Effector CD8-positive, alpha-beta T cell (primary cell): ENCODE measurements at places on chromosomes 4 and X.

DNA sequence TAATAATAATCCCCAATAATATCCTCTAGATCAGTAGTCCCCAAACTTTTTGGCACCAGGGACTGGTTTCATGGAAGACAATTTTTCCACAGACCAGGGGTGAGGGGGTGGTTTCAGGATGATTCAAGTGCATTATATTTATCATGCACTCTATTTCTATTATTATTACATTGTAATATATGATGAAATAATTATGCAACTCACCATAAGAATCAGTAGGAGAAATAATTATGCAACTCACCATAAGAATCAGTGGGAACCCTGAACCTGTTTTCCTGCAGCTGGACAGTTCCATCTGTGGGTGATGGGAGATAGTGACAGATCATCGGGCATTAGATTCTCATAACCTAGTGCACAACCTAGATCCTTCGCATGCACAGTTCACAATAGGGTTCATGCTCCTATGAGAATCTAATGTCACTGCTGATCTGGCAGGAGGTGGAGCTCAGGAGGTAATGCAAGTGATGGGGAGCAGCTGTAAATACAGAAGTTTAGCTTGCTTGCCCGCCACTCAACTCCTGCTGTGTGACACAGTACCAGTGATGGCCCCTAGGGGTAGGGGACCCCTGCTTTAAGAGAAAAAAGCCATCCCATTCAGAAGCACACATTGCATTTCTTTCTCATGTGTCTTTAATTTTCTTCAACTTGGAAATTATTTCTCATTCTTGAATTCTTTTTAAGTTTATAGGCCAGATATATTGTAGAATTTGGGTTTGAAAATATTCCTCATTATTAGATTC is 16.0 kb upstream of the SH3RF1 start:
- no peak for DNase-seq

GRCh38 chrX:72236841-72237240 is 2.0 kb downstream of the ERCC6L start:
- DNase-seq, result no peak

DNA sequence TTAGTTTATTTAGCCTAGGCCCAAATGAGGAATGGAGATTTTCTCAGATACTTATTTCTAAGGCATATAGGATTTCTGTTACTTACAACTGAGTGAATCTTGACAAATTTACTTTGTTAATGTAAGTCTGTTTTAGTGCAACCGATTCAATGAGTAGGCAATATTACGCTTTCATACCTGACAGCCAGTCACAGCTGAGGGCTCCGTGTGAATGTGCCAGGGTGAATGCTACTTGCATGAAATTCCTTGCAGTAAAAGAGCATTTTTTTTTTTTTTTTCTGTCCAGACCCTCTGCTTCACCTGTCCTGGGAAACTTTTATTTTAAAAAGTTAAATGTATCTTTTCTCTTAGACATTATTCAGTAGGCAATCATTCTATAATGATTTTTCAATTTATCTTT is 1100.0 kb downstream of the FAT4 start:
- no peak for DNase-seq

DNA sequence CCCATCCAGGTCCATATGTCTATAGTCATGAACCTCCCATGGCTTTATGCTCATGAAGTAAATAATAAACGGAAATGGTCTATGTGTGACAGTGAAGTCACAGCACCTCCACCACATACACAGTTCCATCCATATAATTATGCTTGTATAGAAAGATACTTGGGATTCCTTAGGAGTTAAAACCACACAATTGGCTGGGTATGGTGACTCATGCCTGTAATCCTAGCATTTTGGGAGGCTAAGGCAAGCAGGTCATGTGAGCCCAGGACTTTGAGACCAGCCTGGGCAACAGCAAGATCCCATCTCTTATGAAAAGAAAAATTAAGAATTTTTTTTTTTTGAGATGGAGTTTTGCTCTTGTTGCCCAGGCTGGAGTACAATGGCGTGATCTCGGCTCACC is 55.6 kb upstream of the RBM47 start:
- DNase-seq, result no peak

GRCh38 chr4:117154251-117154650 is 68.9 kb upstream of the TRAM1L1 start:
- DNase-seq, result no peak

GRCh38 chr4:115537387-115537786 is 424.0 kb upstream of the NDST4 start:
- no peak for DNase-seq

GRCh38 chrX:129875669-129876068 is 30.3 kb upstream of the UTP14A start:
- DNase-seq, result no peak

GRCh38 chr4:84648863-84649647 is 66.1 kb downstream of the CDS1 start:
- no peak for DNase-seq

DNA sequence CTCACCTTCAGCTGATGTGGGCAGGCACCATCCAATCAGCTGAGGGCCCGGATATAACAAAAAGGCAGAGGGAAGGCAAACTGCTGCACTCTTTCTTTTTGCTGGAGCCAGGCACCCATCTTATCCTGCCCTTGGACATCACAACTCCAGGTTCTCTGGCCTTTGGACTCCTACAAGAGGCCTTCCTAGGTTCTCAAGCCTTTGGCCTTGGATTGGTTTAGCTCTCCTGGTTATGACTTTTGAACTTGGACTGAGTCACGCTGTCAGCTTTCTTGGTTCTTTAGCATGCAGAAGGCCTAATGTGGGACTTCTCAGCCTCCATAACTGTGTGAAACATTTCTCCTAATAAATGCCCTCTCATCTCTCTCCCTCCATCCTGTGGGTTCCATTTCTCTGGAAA is 23.0 kb upstream of the N4BP2 start:
- no peak for DNase-seq

DNA sequence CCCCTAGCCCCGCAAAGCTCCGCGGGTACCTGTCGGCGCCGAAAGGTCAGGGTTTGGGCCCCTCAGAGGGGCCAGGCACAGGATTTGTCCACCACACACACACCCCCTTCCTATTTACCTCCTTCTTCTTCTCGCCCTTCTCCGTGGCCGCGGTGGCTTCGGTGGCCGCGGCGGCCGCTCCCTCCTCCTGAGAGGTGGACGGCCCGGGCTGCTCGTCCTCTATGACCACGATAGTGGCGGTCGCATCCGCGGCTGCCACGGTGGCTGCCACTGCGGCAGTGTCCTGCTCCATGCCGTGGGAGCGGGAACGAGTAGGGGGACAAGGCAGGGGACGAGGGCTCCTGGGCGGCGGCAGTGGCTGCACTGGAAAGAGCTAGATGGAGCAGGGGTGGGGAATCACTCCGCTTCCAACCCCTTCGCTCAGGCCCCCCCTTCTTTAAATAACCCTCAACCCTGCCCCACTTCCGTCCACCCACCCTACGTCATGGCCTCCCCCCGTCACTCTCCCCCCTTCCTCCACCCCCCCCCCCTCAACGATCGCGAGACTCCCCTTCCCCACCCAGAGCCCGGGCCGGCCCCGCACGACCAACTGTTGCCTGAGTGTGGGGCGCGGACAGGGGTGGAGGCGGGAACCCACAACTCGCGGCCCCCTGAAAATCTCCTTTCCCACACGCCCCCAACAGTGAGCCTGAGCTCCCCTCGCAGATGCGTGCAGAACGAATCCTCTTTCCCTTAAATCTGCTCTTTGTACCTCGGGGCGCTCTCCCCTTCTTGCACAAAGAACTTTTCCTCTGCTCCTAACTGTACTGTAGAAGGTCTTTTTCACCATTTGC is at the start of gene SMARCA1:
TSS of gene SMARCA1 (minus strand) at position 412 of the 833 bp plus-strand sequence. CDS start at position 292, 120 bp downstream.
- no peak for DNase-seq

DNA sequence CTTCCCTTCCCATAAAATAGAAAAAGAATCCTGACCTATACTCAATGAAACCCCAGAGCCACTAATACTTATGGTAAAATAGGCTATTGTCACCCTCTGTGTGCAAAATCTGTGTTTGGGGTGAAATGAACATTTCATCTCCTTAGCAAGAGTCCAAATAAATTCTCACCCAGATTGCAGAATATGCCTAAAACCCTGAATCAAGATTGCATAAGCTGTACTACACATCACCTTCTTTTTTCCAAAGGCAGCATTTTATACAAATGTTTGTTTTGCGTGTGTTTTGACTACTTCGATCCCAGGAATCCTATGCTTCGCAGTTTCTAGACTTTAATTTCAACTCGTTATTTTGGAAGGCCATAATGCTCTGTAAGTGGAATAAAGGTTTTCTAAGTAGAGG is 12.2 kb upstream of the HADH start:
- no peak for DNase-seq

- DNase-seq, result no peak
Observed at GRCh38 chrX:27815209-27815608, 7.4 kb downstream of the MAGEB10 start.

DNA sequence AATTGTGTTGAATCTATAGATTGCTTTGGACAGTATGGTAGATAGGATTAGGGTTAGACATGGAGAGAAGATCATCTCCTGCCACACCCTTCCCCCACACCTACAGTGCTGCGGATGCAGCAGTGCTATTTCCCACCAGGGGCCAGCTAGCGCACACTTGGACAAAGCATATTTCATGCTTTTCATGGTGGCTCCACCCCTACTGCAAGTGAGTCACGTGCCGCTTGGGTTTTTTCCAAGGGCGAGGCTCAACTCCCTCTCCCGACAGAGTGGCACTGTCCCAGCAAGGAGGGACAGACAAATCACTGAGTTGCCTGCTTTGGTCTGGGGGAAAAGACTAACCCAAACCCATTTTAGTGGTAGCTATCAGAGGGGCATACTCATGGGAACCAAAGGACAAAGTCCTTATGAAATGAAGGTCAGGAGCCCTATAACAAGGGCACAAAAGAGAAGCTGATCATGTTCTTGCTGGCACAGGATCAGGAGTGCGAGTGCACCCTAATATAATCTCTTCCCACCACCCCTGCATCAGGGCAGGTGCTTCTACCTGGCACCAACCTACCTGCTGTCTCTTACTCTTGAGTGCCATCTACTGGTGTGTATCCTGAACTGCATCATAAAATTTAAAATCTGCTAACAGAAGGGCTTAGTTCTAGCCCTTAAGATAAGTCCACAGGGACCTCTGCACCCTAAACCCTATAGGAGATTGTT is 55.1 kb upstream of the PGAM4 start:
- DNase-seq, result no peak

GRCh38 chr4:48195374-48195773 is 61.3 kb upstream of the TXK start:
- DNase-seq, result no peak

GRCh38 chr4:121989715-121990114 is 37.9 kb upstream of the TRPC3 start:
- no peak for DNase-seq

DNA sequence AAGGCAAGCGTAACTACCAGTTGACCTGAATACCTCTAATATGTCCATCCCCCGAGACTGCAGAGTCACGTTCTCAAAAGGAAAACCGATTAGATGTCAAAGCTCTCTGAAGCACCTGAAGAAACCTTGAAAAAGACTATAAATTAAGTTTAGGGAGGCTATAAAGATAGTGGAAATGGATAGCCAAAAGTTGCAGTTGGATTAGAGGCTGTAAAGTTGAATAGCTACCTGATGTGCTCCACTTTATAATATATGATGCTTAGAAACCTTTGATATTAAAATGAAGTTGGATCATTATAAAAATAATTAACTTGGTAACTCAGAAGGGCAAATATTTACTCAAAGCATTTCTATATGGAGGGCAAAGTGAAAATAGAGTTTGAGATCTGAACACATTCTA is 506.6 kb upstream of the AGA start:
- no peak for DNase-seq

DNA sequence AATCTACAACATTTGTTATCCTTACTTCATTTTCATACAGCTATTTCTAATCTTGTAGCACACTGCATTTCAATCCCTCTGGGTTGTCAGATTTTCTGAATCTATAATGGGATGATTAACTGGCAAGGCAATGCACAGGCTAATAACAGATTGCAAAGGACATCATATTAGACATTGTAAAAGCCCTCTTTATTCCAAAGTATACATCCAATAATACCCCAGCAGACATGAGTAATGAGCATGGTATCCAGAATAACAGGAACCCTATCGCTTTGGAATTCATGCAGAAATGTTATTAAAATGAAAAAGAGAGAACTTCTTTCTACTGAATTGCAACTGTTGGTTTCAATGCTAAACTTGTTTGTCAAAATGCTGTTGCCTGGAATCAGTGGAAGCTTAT is 122.9 kb downstream of the C4orf33 start:
- DNase-seq, result no peak

DNA sequence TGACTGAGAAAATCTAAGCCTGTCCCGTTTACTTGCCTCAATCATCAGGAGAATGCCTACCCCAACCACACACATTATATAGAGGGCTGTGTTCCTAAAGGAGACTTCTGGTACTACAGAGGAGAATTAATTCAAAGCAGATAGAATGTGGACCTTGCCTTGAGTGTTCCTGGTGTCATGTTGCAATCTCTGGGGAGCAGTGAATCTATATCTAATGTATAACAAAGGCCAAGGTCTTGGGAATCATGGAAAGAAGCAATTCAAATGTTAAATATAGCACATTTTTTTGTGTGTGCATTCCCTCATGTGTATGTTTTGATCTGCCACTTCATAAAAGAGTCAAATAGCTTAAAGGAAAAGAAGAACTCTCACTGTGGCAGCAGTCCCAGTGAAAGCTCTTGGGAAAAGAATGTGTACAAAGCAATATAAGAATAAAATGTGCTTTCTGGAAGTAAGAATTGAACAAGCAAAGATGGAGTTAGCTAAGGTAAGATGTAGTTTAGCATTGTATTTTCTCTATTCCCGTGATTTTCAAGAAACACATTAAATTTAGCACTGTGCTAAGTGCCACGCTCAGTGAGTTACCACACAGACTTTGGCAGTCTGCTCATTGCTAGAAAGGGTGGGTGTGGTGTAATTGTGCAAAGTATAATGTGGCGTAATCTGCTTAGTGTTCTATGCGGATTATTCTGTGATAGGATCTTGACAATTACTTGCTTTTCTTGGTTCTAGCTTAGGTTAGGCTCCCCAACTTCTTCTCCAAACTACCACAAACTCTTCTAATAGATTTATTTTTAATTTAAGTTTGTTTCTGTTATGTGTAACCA is 13.7 kb downstream of the ADH6 start:
- DNase-seq, result no peak

DNA sequence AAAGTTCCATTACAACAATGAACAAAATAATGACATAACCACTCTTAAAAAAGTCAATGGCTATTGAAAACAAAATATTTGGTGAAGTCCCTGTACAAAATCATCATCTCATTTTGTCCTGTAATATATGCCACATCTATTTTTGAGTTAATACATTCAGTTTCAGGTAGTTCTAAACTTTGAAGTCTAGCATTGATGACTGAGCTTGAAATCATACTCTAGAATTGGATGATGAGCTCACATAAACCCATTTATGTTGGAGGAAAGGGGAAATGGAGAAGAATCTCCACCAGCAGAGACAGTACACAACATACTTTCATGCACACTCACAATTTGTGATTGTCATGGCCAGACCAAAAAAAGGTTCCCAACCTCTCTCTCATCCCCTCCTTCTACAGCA is 371.1 kb upstream of the NR3C2 start:
- DNase-seq, result no peak

DNA sequence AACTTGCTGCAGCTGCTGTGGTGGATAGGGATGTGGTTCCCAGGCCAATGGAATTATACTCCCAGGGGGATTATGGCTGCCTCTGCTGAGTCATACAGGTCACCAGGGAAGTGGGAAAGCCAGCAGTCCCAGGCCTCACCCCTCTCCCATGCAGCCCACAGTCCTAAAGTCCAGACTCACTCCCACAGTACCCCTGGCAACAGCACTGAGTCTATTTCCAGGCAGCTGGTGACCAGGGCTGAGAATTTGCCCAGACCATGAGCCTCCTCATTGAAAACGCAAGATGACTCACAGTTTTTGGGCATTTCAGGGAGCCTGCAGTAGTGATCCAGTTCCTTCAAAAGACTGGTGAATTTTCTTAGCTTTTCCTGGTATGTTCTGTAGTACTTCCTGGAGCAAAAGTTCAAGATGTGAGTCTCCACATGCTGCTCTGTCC is 137.6 kb downstream of the NPNT start:
- no peak for DNase-seq
